ENCODE measurements at places on chromosomes 16 and 17. TPM values are rescaled to one million over a fixed set of nuclear protein-coding genes. Genes with fewer than 3 reads are reported as not detected.

Gene TBX21
- not detected for total RNA-seq

Gene LRRC59
- total RNA-seq = 91.9 TPM

Gene RASL10B
- total RNA-seq = 9.9 TPM

Gene STAT3
- 181 TPM for total RNA-seq

All from ascending aorta (tissue), 2 donors.